Esophagus muscularis mucosa (tissue), 4 donors: ENCODE measurements at places on chromosomes 11 and 22. TPM values are rescaled to one million over a fixed set of nuclear protein-coding genes. Genes with fewer than 3 reads are reported as not detected.

BAIAP2L2 gene
- total RNA-seq, result 0.33 TPM

DNA sequence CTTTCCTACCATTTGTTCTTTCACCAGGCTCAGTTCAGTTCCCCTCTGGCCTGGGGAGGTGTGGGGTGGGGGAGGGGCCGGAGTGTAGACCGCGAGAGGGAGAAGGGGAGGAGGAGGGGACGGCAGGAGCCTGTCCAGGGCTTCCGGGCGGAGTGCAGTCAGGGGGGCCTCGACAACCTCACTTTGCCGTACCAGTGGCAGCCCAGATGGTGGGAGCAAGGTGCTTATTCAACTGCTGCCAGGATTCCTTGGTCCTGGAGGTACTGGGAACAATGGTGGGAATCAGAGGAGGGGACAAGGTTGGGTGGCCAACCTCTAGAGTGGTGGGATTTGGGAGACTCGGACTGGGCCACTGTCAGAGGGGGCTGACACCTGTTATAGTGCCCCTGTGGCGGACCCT lies 1.2 kb downstream of the BACE1 start:
- DNase-seq, result no peak

DNA sequence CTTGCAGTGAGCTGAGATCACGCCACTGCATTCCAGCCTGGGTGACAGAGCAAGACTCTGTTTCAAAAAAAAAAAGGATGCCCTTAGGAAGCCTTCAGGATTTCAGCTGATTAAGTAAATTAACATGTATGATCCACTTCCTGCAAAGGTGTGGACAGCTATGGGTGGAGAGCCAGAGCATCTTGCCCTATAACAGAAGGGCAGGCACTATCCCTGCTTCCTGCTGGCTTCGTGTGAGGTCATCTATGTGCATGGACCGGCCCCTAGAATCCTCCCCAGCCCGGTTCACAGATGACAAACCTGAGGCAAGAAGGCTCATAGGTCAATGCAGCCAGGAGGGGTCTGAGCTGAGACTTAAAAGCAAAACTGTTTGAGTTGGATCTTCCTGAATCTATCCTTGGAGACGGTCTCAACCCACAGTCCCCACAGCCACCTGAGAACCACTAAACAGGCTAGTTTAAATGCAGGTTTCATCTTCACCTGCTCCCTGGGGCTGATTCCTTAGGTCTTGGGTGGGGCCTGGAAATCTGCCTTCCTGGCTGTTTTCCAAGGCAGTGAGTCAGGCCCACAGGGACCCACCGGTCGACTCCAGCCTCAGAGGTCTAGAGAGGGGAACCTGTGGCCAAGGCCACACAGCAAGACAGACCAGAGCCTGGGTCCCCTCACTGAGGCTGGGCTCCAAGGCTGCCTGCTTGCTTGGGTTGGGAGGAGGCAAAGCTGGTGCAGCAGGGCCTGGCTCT lies 55.2 kb upstream of the MPEG1 start:
- no peak for DNase-seq

DNA sequence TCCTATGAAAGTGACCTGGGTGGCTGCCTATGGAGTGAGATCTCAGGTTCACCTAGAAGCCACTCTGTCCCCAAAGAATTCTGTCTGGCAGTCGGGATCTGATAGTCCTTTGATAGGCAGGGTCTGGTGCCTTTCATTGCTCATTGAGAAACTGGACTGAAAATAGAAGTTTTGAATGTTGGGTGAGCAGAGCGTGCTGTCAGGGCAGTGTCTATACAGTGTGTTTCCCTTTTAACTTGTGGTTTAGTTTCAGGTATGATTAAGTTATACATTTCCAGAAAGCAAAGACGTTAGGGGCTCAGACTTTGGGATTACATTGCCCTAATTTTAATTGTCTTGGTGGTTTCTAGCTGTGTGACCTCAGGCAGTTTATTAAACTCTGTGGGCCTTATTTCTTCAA lies 111.3 kb upstream of the PAX6 start:
- DNase-seq, result no peak
